ENCODE measurements at places on chromosomes 1 and 21.

DNA sequence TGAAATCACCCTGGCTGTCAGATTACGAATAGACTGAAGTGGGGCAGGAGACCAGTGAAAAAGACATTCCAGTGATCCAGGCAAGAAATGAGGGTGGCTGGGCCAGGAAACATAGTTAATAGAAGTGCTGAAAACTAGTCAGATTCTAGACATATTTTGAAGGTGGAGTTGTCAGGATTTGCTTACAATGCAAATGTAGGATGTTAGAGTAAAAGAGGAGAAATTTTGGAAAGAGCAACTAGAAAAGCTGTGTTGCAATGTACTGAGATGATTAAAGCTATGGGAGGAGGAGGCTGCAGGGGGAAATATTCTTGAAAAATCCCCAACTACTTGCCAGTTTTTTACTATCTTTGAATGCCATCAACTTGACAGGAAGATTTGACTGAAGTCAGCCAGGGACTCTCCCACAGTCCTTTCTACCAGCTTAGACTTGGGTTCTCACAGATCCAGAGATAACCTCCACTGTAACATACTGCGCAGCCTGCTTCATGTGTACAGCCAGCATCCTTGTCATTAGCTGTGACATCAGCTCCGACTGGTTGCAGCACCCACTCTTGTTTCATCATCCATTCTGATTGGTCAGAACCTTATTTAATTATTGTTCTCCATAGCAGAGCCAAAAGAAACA is 109.7 kb downstream of the TSEN15 start:
- no peak for DNase-seq

GRCh38 chr1:42173155-42173933 is 8.8 kb upstream of the GUCA2A start:
- peak; percentile 48 for DNase-seq

DNA sequence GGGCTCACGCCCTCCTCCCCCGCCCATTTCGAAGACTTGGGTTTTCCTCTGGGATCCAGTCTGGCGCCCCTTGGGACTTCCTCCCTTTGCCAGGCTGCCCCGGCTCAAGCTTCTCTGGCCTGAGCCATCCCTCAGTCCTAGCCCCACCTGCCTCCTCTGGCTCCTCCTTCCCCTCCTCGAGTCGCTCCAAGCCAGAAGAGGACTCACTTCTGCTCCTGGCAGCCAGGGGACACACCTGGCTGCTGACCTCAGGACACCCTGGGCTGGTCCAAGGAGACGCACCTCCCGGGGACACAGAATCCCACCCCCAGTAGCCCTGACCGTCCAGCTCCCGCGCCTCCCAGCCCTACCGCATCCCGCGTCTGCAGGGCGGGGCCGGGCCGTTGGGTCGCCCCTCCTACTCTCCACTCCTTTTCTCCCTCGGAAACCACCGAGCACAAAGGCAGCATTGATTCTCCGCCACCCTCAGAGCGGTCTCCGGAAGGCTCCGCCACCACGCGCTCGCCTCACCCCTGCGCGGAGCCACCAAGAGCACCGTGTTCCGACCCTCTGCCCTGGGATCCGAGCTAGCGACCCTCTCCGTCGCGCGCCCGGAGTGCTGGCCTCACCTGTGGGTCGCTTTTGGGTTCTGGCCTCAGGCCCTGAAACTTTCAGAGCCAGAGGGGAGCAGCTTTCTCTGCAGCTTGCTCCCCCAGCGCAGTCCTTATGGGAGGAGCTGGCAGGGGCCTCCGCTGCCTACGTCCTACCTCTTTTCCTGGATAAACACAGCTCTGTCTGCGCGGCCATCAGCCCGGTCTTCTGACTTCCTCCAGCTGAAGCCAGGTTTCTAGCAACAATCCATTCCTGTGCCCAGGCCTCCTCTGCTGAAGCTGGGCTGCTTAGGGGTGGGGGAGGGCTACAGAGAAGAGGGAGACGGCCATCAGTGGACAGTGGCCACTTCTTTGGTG is at the start of gene C2CD4D:
Gene C2CD4D (minus strand): TSS at position 364 of the 947 bp plus-strand sequence. CDS start 831 bp downstream, outside the sequence.
- DNase-seq, result peak; percentile 69

DNA sequence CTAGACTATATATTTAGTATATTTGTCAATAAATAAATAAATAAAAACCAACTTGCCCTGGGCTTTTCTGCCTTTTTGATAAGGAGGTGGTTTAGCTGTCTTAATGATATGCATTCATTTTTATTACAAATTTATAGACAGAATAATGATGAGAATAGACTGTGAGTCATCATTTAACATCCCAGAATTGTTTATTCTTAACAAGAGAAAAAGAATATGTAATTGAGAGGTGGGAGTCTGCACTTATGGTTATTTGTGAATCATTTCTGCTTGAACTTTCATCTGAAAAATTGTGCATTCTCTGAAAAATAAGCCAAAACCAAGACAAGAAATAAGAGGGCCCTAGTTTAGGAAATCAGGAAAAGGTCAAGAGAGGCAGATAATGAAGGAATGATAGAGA is 326.2 kb downstream of the COL11A1 start:
- no peak for DNase-seq

- DNase-seq, result no peak
Measured at GRCh38 chr21:44293551-44294231, 6.2 kb upstream of the PFKL start.

DNA sequence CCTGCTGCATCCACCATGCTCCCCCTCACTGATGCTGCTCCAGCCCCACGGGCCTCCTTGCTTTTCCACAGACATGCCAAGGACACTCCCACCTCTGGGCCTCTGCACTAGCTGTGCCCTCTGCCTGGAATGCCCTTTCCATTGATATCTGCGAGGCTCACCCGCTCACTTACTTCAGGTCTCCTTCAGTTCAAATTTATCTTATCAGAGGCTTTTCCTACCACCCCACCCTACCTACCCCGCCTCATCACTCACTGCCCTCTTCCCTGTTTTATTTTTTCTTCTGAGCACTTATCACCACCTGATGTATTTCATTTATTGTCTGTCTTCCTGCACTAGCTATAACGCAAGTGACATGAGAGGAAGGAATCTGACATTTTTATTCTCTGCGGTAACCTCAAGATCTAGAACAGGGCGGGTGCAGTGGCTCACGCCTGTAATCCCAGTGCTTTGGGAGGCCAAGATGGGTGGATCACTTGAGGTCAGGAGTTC is 7.0 kb downstream of the HSPG2 start:
- DNase-seq, result no peak

All from RWPE1 (cell line).